AG10803 (cell line): ENCODE measurements at places on chromosomes 3 and 15.

- no peak for DNase-seq
Measured at GRCh38 chr15:44058126-44058525, 136.9 kb downstream of the FRMD5 start.

GRCh38 chr3:106120356-106120755 lies 251.5 kb upstream of the CBLB start:
- peak; percentile 44 for DNase-seq

DNA sequence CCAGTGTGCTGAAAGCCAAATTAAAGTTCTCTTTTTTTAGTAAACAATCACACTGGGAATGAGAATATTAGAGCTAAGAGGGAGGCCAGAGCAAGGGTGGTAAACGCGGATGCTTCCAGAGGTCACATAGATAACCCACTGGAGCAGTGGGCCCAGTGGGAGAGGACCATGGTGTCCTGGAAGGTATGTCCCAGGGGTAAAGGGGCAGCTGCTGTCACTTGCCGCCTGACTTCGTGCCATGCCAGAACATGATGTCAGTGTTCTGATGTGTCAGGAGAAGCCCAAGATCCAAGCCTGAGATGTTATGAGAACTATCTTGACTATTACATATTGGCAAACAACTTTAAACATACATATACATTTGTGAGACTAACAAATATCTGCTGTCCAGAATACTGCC lies 211.9 kb upstream of the IL12A start:
- no peak for DNase-seq

DNA sequence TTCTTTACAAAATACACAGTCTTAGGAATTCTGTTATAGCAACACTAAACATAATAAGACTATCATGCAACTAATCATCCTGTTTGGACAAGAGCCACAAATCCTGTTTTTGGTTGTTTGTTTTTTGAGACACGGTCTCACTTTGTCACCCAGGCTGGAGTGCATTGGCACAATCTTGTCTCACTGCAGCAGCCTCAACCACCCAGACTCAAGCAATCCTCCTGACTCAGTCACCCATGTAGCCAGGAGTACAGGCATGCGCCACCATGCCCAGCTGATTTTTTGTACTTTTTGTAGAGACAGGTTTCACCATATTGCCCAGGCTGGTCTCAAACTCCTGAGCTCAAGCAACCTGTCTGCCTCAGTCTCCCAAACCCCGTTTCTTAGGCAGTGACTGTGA lies 28.3 kb downstream of the NEDD4 start:
- no peak for DNase-seq

DNA sequence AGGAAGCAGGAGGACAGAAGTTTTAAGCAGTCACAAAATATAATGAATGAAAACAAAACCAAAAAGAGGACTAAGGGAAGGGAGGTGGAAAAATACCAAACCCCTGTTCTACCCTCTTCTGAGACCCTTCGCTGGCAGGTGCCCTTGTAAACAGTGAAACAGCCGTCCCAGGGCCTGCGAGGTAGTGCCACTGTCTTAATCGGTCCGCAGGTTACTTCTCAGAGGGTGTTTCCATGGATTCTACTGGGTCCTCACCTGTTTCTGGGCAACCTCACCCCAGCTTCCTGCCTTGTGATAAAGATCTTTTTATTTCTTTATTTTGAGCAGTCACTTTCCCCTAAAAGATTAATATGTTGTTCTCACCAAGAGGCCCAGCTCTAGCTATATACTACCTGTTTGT lies 65.3 kb downstream of the SLC30A4 start:
- no peak for DNase-seq

GRCh38 chr3:52490035-52490938 lies 4.9 kb upstream of the STAB1 start:
- no peak for DNase-seq
